Caco-2 (cell line): ENCODE measurements at places on chromosomes 13 and 19.

- DNase-seq, result no peak
Measured at GRCh38 chr13:24740014-24740890, 23.7 kb upstream of the RNF17 start.

GRCh38 chr13:26996965-26997752, 174.5 kb downstream of the USP12 start:
- no peak for DNase-seq

GRCh38 chr19:45133661-45134060, 27.1 kb downstream of the NKPD1 start:
- no peak for DNase-seq

- peak; percentile 32 for DNase-seq
Measured at GRCh38 chr19:7505682-7506384, 10.1 kb upstream of the ZNF358 start.

GRCh38 chr13:48069573-48069972, 25.3 kb downstream of the MED4 start:
- DNase-seq, result no peak

GRCh38 chr13:34011552-34012085, 193.7 kb downstream of the RFC3 start:
- DNase-seq, result peak; percentile 71

GRCh38 chr19:35868172-35868822, at the start of gene APLP1:
TSS of gene APLP1 (plus strand) at chr19:35868574. CDS start at chr19:35868637, 63 bp downstream.
- DNase-seq, result peak; percentile 83

DNA sequence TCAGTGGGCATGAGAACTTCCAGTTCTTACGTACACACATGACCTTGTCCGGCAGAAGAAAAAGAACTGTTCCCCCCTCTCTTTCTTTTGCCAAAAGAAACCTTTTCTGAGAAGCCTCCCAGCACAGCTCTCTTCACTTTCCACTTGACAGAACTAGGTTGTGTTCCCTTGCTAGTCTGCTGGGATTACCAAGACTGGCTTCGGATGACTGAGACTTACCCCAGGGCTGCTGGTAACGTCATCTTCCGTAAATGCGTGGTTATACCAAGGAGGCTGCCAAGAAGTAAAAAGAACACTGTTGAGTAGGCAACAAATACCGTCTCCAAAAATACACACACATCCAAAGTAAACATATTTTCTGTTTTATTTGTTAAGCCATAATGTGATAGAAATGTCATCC, 908.2 kb downstream of the EFNB2 start:
- no peak for DNase-seq

GRCh38 chr13:37910790-37911189, 41.2 kb upstream of the TRPC4 start:
- DNase-seq, result no peak

GRCh38 chr19:11269408-11269807, 7.1 kb upstream of the DOCK6 start:
- no peak for DNase-seq

GRCh38 chr13:110137680-110138009, 169.3 kb downstream of the COL4A1 start:
- peak; percentile 67 for DNase-seq

DNA sequence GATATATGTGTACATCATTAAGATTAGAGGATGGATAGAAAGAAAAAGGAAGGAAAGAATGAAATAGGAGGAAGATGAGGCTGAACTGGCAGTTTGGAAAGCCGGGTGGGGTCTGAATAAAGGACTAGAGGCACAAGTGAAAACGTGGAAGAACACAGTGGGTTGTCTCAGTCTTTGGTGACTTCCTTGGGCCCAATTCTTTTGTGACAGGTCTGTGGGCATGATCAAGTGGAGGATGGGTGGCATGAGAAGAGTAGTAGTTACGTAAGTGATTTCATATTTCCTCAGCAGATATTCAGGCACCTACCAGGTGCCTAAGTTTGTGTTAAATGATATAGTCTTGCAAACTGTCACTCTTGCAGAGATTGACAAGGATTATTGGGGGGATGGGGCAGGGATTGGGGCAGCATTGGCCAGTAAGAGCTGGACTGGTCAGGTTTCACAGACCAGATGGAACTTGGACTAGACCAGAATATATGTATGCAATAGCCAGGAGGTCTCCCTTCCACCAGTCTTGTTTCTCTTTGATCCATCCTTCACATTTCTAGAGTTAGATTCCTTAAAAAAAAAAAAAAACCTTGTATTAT, 2.7 kb downstream of the TPP2 start:
- no peak for DNase-seq

- no peak for DNase-seq
Measured at GRCh38 chr19:29551774-29552173, 26.0 kb downstream of the VSTM2B start.

- peak; percentile 68 for DNase-seq
Measured at GRCh38 chr19:49997709-49998108, 27.5 kb downstream of the VRK3 start.

DNA sequence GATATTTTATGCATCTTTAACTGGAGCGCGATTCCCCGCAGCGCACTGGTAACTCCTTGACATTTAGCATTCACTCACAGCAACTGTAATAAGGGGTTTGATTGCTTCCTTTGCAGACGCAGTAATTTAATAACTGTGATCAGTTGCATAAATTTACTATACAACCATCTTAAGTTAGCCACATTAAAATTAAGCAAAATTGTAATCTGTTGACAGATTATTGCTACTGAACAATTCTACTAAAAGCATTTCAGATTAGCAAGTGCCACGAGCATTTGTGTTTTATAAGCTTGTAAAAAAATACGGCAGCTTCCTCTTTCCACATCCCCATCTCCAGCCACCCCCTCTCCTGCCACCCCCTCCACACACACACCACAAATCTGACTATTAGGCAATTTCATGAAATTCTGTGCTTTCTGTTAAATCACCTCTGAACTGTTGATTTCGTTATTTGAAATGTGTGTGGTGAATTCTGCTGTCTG, 44.4 kb downstream of the TSHZ3 start:
- no peak for DNase-seq

GRCh38 chr13:80363890-80364503, 23.1 kb upstream of the SPRY2 start:
- peak; percentile 39 for DNase-seq

DNA sequence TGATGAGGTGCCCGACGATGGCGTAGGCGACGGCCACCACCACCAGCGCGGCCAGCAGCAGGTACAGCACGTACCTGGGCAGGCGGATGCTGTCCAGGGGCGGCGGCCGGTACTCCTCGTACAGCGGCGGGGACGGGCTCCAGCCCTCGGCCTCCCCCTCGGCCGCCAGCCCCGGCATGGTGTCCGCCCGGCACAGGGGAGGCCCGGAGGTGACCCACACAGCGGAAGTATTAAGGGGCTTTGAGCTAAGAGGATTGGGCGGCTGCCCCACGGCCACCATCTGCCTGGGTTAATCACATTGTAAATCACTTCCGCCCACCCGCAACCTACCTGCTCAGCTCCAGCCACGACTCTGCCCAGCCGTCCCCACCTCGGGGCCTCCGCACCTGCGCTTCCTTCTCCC, at the start of gene SMIM44:
Gene SMIM44 (minus strand): TSS at position 216 of the 403 bp plus-strand sequence. CDS start 38 bp downstream, at position 178.
- no peak for DNase-seq

- DNase-seq, result peak; percentile 52
Measured at GRCh38 chr19:15438124-15438496, 11.6 kb downstream of the WIZ start.

GRCh38 chr13:27283906-27284493, 13.4 kb downstream of the RASL11A start:
- DNase-seq, result peak; percentile 23
